ENCODE measurements at places on chromosomes 1 and 21. TPM values are rescaled to one million over a fixed set of nuclear protein-coding genes. Genes with fewer than 3 reads are reported as not detected.

OR2L5 gene
- total RNA-seq = not detected

TTLL10 gene
- total RNA-seq = not detected

SLC45A3 gene
- total RNA-seq = 1.4 TPM

PIK3R3 gene
- 8.9 TPM for total RNA-seq

BEST4 gene
- total RNA-seq = 0.15 TPM

MAP3K21 gene
- total RNA-seq = not detected

SLC5A9 gene
- not detected for total RNA-seq

CYP4A22 gene
- total RNA-seq = not detected

OR14K1 gene
- not detected for total RNA-seq

PDC gene
- total RNA-seq = 0.17 TPM

KRTAP21-2 gene
- not detected for total RNA-seq

PCP4L1 gene
- not detected for total RNA-seq

All from HFFc6 (cell line).